NCI-H446 (cell line): ENCODE measurements at places on chromosomes 13 and 19.

DNA sequence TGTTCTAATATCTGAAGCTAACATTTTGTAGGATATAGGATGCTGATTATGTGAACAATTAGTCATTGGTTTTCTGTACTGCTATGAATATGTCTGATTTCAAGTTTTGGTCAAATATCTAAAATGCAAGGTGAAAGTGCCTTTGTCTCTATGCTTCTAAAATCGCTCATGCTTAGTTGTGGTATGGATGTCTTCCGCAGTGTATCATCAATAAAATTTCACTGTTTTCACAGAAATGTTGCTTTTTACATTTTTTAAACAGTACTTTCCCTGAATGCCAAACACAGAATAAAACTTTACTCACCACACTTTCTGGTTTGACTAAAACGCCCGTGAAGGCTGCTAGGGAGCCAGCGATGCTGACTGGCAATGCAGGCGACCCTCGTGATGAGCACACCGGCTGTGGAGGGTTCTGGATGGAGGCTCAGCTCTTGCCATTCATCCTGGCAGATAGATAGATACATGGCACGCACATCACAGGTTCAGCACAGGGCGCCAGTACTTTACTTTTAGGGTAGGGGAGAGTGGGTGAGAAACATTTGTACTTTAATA lies 40.1 kb downstream of the SLC7A9 start:
- no peak for DNase-seq

DNA sequence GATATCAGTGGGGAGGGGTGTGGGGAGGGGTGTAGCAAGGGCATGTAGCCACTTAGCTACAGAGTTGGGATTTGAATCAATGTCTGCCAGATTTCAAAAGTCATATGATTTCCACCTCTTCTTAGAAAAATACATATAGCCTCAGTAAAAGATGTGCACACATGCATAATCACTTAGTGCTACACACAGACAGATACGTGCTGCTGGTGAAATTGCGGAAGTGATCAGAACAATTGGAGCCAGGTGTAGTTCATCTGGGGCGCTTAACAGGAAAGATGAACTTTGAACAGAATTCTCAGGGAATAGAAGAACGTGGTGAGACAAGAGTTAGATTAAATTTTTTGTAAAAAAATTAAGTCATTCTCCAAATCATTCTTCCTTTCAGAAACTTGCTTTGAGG lies 333.1 kb downstream of the KCNRG start:
- DNase-seq = no peak

- DNase-seq = no peak
These were observed 11.4 kb downstream of the LYPD3 start for GRCh38 chr19:43454031-43454430.

DNA sequence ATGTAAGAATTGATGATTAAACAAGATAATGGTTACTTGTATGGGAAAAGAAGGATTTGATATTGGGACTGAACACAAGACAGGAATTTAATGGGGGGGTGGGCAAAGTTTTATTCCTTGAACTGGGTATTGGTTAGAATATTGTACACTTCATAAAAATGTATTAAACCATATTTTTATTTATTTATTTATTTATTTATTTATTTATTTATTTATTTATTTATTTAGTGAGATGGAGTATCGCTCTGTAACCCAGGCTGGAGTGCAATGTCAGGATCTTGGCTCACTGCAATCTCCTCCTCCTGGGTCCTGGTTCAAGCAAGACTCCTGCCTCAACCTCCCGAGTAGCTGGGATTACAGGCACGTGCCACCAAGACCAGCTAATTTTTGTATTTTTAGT lies 287.1 kb upstream of the SLITRK5 start:
- DNase-seq = no peak

DNA sequence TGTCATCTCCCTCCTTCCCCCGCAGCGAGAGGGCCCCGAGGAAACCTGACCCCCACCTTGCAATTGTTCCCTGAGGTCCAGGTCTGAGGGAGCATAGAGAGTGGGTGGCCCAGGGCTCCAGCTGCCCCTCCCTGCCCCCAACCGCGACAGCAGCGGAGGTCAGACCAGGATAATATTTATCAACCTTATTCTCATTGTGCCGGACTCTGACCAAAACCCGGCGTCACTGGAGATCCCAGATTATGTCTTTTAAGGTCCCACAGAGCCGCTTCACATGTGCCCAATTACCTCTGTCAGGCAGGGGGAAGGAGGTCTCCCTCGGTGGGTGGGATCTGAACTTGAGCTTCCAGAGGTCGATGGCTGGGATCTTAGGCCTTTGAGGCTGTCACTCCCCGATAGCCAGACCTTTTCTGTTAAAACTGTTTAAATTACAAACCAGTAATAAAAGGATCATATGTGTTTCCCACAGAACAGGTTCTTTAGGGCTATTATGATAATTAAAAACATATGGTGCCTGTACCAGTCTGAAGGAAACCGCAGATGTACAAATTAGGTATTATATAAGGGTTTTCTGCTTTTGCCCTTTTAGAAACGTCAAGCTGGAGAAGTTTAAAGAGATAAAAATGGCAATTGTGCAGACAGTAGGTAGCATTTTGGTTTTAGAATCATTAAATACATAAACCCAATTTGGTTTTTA lies 195.5 kb downstream of the ZNF536 start:
- DNase-seq = no peak

DNA sequence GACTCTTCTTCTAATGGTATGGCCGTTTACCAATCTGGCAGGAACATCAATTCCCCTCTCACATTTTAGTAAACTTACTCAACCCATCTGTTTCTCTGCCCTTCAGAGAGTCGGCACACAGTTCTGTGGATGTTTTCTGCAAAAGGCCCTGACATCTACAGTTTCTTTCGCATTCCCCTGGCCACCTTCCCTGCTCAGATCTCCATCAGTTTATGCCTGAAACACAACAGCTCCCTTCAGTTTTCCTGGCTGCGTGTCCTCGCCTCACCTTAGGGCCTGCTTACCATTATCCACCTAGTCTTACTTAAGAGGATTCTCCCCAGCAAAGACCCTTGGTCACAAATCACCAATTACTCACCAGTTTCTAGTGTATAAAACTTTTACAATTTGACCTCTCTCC lies 25.2 kb downstream of the COL4A1 start:
- no peak for DNase-seq

DNA sequence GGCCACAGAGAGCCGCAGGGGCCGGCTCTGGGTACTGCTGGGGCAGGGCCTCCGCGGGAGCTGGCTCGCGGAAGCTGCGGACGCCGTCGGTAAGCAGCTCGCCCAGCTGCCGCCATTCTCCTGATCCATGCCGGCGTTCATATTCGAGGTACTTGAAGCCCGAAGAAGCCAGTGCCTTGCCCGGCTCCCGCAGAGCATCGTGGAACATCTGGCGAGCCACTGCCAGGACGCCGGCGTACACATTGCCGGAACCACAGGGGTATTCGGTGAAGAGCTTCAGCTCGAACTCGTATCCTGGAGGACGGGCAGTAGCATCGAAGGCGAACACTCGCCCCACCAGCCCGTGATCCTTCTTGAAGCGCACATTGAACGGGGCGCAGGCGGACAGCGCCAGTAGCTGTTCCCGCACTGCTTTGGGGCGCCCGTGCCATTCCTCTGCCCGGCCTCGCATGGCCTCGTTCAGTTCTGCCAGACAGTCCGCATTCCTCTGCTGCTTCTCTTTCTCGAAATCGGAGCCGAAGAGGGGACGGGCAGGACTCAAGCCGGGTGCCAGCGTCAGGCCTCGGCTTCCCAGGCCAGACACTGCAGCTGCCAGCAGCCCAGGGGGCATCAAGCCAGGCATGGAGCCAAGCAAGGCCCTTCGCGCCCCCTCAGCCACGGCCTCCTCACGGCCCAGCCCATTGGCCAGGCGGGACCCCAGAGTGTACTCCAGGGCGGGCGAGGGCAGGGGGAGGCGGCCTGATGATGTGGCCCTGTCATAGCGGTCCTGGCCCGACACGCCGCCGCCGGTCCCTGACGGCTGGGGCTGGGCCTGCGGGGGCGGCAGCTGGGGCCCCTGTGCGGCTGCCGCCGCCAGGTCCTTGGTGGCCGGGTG lies 1.0 kb downstream of the IRF2BP1 start:
- DNase-seq = no peak

DNA sequence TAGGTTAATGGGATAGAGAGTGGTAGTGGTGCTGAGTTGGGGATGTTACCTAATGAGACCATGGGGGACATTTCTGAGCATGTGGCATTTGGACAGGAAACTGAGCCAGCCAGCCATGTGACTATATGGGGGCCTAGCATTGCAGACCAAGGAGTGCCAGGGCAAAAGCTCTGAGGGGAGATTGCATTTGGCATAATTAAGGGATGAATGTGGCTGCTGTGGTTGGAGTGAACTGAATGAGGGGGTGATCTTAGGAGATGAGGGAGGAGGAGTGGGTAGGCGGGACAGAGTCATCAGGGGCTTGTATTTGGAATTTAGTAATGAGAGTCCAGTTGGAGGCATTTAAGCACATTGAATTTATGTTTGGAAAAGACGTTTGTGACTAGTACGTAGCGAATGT lies 6.6 kb downstream of the PCCA start:
- DNase-seq = no peak

DNA sequence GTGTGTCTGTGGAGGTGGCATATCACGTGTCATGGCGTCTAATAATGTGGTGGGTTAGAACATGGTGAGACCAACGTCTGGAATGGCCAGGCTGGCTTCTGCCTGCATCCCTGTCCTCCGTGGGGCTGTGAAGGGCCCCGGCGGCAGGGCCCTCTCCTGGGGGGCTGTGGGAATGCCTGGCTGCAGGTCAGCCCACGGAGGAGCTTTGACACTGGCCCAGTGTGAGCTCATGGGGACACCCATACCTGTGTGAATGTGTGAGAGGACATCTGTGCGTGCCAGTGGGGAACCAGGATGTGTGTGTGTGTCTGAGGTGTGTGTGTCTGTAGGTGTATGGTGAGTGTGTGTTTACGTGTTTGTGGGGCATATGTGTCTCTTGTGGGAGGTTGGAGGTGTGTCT lies 300.1 kb downstream of the TEX29 start:
- no peak for DNase-seq

DNA sequence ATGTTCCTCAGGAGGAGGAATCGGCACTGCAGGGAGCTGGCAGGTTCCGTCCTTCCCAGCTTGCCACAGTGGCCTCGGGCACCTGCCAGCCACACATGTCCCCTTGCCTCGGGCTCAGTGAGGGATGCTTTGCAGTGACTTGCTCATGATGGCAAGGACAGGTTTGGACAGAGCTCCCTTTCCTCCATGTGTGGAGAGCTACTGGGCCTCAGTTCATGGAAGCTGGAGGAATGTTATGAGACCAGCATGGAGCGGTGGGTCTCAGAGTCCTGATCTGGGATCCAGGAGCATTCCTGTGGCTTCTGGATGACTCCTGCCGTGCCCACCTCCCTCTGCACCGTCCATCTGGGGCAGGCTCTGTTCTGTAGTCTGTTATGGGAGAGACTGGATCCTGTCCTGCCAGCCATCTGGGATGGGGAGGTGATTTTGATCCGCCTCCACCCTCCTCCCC lies 59.2 kb downstream of the SIPA1L3 start:
- no peak for DNase-seq

DNA sequence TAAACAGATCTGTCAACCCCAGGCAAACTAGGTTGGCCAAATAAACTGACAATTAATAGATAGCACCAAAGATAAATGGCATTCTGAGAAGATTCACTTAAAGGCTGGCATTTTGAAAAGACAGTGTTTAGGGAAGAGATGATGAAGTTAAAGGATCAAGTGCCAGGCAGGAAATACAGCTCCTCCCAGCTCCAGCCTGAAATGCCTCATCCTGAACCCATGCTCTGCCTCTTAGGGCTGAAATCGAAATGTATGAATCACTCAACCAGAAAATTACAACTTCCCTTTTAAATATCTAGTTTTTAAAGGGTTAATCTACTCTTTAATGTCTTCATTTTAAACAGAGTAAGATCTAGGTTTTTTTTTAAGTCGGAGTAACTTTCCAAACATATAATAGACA lies 171.2 kb upstream of the UBL3 start:
- DNase-seq = no peak

- no peak for DNase-seq
These were observed 6.2 kb downstream of the CPAMD8 start for GRCh38 chr19:17020385-17020784.

- DNase-seq = no peak
These were observed 91.7 kb upstream of the ANKRD10 start for GRCh38 chr13:111006506-111007031.

GRCh38 chr19:808423-808775 lies 11.1 kb downstream of the PTBP1 start:
- DNase-seq = no peak

DNA sequence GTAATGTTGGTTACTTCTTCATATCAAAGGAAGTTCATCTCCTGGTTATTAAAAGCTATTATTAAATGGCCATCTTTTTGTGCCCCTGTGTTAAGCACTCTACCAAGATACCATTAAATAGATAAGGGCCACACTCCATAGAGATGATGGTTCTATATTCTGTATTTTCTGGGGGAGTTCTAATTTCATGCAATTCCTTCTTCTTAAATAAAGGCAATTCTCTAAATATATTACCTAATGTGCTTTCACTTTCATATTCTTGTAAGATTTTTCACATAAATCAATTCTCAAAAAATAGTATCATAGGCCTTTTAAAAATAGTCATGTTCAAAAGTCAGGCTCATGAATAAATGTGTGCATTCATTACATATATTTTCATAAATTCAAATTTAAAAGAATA lies 47.0 kb upstream of the USPL1 start:
- DNase-seq = no peak

DNA sequence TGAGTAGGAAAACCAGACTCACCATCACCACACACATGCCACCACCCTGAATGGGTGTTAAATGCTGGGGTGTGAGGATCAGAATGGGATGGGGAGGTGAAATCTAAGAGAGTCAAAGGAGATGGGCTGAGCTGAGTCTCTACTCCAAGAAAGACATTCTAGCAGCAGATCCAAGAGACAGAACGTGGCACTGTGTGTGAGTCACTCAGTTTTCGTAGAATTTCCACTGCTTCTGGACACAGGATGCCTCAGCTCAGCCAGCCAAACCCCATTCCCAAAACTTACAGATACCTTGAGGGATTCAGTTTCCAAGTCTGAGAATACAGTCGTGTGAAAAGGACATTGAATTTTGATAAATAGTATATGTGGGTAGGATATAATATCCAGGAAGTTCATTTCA lies 7.3 kb upstream of the CYP2A7 start:
- no peak for DNase-seq
